ENCODE measurements at places on chromosomes 7 and 10.
A peak's percentile ranks its signal among the peaks of the same experiment; 100 is the strongest.

GRCh38 chr10:101027106-101027720, 3.7 kb downstream of the PDZD7 start:
- no peak for DNase-seq

- no peak for DNase-seq
Measured at GRCh38 chr7:2151237-2151636, 81.5 kb downstream of the MAD1L1 start.

DNA sequence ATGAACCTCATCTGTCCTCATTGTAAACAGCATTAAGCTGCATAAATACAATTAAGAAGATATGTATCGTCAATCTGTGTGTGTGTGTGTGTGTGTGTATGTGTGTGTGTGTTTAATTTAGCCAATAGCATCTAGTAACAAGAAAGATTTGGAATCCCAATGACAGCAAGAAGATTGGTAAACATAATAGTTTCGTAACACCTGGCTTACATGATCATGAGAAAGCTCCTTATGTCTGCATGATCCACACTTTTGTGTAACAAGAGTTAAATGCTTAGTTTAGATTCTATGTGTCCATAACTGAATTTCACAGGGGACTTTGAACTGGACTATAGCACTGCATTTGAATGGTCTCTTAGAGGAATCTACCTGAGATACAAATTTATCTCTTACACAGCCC, 191.0 kb upstream of the BET1 start:
- no peak for DNase-seq

- DNase-seq = peak; percentile 84
Measured at GRCh38 chr7:26200038-26200443, 505 bp downstream of the HNRNPA2B1 start.

GRCh38 chr7:24936121-24936824, 43.7 kb downstream of the OSBPL3 start:
- DNase-seq = no peak

GRCh38 chr10:60368875-60369546, 20.7 kb downstream of the ANK3 start:
- no peak for DNase-seq

GRCh38 chr10:6218692-6219493, 16.2 kb downstream of the PFKFB3 start:
- no peak for DNase-seq

DNA sequence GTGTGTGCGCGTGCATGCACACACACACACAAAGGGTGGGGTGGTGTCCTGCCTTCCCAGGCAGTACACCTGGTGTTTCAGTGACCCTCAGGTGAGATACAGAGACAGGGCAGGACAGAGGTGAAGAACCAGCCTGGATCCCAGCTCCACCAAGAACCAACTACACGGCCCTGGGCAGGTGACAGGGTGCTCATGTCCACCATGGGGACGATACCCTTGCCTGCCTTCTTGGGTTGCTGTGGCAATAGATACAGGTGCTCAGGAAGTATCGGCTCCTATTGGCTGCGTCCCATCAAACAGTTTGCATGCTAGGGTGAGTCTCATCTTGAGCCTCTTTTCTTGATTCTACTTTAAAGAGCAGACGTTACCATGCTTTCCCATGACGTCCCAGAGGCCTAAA, 33.7 kb upstream of the CXCL12 start:
- DNase-seq = peak; percentile 4

DNA sequence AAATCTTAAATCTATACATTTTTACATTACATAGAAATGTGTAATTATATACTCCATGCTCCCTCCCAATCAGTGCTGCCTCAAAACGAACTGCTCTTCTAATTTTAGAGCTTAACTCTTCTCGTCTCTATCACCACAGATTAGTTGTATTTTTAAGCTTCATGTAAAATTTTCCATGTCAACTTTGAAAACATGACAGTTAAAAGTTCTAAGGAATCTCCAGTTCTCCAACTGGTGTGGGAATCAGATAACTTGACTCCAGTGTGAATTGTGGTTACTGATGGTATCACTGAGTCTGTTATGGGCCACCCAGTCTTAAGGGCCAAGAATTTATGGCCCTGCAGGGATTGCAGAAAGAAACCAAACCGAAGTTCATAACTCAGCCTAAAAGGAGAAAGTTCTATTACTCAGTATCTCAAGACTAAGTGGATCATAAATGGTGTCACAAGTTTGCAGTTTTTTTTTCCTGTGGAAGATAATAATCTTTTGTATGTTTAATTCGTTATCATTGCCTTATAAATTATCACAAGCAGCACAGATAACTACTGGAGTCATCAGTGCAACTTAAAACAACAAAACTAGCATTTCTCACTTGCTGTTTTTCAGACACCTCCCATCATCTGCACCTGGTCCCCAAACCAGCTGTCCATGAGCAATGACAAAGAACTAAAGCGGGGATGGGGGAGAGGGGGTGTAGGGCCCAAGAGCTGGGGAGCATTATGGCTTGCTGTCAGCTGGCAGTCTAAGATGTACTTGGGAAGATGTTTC, 31.5 kb upstream of the KMT2E start:
- no peak for DNase-seq

DNA sequence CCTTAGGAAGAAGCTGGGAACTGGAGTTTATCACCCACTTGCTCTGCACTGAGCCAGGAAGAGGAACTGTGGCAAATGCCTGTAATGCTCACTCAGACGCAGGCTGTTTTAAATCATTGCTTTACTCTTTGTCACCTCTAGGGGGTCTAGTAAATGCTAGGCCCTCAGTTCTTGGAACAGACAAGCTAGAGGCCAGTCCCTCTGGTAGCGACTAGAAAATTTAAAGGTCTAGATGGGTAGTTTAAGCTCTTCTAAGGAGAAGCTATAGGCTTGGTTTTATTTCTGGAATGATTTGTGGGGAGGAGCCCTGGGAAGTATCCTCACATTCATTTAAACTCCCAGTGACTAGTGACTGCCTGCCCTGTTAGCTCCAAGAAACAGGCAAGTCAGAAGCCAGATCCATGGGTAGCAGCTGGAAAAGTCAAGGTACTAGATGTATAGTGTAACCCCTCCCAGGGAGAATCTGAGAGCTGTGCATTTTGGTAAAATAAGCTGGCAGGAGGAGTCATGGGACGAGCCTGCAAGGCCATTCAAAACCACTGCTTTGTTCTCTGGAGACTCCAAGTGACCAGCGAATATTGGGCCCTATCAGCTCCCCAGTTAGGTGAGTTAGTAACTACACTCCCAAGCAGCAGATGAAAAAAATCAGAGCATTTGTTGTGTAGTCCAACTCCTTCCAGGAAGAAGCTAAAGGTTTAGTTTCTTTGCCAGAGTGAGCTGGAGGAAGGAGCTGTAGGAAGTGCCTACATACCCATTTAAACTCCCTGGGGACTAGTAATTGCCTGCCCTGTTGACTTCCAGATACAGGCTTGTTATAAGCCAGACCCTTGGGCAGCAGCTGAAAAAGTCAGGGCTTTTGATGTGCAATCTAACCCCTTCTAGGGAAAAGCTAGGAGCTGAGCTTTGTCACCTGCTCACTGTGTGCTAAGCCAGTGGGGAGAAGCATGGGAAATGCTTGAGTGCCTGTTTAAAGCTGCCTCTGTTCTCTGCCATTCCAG, 68.9 kb downstream of the DYNC1I1 start:
- no peak for DNase-seq

- DNase-seq = no peak
Measured at GRCh38 chr10:112663234-112664125, 216.5 kb downstream of the VTI1A start.

DNA sequence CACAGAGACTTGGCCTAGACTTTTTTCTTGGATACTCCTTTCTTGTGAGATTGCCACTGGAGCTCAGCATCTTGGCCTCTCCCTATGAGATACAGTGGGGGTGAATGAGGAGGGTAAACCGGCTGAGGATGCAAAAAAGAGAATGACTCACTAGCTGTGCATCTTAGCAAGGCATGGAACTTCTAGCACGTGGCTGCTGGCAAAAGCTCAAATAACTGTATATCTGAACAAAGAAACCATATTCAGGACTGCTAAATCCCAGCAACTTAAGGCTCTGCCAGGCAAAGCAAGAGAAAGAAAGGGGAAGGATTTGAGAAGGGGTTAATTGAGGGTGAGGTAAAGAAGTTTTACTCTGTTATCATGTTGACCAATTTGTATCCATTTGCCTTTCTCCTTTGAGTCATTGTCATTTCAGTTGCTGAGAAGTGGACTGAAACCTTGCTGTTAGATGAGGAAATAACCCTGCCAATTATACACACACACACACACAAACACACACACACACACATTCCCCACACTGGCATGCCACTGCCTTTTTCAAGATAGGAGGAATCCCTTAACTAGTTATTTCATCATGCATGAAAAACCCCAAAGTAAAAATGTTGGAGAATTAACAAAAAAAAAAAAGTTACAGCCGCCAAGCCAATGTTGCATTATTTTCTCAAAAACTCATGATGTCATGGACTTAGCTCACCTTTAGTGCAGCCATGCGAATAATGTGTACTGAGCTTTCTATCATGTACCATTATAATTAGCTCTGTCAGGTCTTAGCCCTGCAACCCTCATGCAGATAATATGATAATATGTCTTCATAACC, 997.3 kb downstream of the LRMDA start:
- DNase-seq = no peak

- DNase-seq = no peak
Measured at GRCh38 chr7:76244781-76245391, 43.2 kb downstream of the SRRM3 start.

GRCh38 chr7:77266291-77266794, 66.7 kb upstream of the FGL2 start:
- DNase-seq = no peak

DNA sequence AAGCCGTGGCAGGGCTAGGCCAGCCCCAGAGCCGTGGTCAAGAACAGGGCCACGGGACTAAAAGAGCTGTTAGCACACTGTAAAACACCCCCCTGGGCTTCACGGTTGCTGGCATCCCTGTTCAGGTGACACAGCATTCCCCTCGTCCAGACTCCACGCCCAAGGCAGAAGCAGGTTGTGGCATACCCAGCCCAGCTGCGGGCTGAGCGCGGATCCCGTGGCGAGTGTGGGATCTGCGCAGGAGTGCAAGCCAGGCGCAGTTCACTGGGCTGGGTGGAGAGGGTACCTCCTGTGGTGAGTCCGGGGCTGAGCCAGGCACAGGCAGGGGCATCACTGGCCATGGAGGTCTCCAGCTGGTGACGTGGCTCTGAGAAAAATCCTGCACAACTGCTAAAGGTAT, 199.1 kb downstream of the FZD1 start:
- DNase-seq = no peak

GRCh38 chr7:101614939-101615302, 14.2 kb downstream of the MYL10 start:
- peak; percentile 62 for DNase-seq

- DNase-seq = no peak
Measured at GRCh38 chr7:70797109-70797514, 334.8 kb upstream of the GALNT17 start.

GRCh38 chr10:3090914-3091787, 23.8 kb downstream of the PFKP start:
- DNase-seq = peak; percentile 75

Measured in femur (tissue), 1 donor.